ENCODE measurements at places on chromosomes 12 and 14.
A peak's percentile ranks its signal among the peaks of the same experiment; 100 is the strongest.

DNA sequence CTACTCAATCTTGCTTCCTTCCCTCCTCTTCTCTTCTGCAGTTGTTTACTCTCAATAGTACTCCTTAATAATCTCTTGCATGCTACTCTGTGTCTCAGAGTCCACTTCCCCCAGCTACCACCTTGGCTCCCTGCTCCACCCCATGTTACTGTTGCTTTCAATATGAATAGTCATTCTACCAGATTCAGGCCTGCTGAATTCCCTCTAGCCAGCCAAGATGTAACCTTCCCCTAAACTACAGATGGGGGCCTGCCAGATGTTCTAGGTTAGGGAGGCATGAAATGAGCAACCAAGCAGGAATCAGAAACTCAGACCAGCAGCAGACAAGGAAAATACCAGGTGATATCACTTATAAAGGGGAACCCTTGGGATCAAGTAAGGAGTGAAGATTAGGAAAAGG is 392.1 kb upstream of the DDHD1 start:
- no peak for DNase-seq

DNA sequence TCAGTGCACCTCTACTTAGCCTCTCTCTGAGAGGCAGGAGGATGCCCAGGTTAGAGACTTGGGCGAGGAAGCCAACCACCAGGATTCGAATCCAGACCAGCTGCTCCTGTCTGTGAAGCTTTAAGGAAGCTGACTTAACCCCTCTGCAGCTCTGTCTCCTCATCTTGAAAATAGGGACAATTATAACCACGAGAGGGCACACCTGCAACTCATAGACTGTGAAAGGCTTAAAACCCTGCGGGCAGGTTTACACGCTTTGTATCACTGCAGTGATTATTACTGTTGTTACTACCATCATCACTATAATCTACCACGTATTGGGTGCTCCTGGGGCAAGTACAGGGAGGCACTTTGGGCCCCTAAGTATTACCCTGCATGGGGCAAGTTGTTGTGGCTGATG is 379.8 kb downstream of the VRK1 start:
- DNase-seq = no peak

GRCh38 chr12:77349689-77350370 is 284.5 kb upstream of the E2F7 start:
- no peak for DNase-seq

GRCh38 chr12:122023339-122024131 is 1.9 kb downstream of the BCL7A start:
- DNase-seq = peak; percentile 48

GRCh38 chr12:71872401-71872800 is 32.8 kb downstream of the TBC1D15 start:
- no peak for DNase-seq

DNA sequence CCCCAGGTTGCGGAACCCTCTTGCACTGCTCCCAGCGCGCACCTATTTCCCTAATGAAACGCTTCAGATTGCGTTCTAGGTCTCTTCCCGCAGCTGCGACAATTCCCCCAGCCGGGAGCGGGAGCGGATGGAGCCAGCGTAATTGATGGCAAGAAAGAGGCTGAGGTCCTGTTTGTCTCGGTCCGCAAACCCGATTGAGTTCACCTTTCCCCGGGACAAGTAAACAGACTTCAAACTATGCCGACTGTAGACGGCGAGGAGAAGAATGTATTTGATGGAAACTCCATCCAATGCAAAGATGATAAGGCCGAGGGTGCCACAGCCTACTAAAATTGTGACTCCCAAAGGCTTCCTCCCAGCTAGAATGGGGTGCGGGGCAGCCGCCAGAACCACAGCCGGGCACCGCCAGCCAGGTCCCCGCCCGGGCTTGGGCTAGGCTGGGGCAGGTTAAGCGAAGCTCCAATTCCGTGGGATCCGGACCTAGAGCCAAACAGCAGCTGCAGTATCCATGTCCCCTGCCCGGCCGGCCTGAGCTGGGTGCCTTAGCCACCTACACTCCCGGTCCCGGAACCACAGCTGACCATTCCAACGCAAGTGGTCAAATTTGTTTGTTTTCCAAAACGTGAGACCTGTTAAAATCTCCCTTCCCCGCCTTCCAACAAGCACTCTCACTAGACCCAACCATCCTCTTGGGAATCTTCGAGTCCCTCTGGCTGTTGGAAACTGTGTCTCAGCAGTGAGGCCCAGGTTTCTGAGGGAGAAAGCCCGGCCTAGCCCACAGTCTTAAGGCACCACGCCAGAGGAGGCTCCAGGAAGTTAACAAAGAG is 5.5 kb downstream of the NKX2-1 start:
- no peak for DNase-seq

DNA sequence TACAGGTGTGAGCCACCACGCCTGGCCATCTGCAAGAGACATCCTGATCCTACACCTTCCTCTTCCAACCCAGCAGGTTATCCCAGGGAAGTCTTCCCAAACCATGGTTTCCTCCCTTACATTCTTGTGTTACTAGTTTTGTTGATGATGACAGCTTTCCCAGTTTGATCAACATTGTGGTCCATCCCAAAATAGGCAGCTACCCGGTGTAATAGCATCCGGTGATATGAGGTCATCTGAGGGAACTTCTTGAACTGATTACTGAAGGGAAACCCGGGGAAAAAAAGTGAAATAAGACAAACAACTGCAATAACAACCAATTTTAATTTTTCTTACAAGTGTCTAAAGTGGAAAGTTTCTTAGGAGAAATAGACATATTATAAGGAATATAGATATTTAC is 45.3 kb upstream of the STAC3 start:
- no peak for DNase-seq

- DNase-seq = no peak
These were observed 341.3 kb downstream of the EGLN3 start for GRCh38 chr14:33609582-33609981.

DNA sequence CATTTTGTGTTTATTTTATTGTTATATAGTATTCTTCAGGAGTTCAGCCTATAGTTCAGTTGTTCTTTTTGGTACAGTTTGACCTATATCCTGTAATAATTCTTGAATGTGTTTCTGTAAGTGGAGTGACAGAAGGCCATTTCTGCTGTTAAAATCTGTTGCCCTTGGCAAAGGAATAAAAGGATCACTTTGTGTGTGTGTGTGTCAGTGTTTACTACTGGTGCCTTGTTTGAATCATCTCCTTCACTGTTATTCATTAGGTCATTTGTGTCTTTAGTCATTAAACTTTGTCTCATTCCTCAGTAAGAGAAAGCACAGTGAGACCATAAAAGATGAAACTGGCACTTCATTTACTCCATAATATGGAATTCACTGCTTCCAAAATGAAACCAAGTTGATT is 130.7 kb downstream of the TMTC2 start:
- DNase-seq = no peak

DNA sequence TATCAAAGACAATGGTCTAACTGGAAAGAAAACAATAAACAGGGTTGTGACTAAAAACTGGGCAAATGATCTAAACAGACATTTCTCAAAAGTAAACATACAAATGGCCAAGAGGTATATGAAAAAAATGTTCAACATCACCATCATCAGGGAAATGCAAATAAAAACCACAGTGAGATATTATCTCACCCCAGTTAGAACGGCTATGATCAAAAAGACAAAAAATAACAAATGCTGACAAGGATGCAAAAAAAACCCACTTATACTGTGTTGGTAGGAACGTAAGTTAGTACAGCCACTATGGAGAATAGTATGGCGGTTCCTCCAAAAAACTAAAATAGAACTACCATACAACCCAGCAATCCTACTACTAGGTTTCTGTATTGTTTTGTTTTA is 470.1 kb downstream of the RGS6 start:
- no peak for DNase-seq

GRCh38 chr12:131355361-131356245 is 355.3 kb upstream of the SFSWAP start:
- DNase-seq = no peak

DNA sequence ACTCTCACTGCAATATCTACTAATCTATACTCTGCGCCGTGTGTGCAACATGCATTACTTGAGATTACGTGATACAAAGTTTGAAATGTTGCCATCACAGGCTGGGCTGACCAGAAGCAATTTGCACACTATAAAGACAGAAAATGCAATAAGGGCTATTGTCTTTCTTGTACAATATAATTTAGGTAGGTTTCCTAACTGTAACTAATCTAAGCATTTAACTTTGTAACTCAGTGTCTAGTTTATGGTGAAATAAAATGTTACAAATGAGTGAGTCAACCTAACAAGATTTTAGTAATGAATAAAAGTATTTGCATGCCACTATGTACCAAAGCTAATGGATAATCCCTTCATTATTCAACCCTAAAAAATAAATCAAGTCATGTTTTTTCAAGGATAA is 57.8 kb downstream of the LRP6 start:
- no peak for DNase-seq

- no peak for DNase-seq
These were observed 198.4 kb downstream of the NELL2 start for GRCh38 chr12:44677724-44678123.

DNA sequence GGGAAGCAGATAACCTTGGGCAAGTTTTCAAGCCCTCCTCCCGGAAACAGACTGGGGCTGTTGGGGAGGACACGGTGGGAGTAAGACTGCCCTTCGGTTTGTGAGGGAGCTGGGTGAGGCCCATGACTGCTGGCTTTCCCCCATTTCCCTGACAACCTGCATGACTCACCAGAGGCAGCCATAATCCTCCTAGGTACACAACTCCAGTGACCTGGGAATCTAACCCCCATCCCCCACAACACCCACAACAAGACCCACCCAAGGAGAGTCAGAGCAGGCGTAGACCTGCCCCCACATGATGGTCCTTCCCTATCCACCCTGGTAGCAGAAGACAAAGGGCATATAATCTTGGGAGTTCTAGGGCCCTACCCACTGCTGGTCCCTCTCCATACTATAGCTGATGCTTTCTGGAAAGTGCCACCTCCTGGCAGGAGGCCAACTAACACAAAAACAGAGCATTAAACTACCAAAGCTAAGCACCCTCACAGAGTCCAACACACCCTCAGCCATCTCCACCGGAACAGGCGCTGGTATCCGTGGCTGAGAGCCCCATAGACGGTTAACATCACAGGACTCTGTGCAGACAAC is 14.8 kb downstream of the DDX24 start:
- DNase-seq = no peak

DNA sequence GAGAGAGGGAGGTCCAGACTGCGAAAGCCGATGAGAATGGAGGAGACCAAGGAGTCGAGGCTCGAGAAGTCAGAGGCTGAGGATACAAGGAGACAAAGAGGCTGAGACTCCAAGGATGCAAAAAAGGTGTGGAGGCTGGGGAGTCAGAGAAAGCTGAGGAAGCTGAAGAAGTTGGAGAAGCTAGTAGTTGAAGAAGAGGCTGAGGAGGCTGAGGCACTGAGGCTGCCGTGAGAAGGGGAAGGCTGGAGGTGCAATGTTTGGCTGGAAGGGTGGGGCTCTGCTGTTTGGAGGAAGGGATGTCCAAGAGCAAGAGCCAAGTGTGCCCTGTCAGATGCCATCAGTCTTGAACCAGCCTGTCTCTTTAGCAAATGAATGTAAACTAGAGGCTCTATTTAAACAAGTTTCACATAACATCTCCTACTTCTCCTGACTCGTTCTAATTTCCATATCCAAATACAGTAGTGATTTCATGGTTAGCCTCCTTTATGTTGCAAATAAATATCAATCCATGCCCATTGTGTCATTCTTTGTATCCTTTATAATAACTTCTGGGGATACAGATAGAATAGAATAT is 10.8 kb upstream of the SPTSSA start:
- DNase-seq = no peak

DNA sequence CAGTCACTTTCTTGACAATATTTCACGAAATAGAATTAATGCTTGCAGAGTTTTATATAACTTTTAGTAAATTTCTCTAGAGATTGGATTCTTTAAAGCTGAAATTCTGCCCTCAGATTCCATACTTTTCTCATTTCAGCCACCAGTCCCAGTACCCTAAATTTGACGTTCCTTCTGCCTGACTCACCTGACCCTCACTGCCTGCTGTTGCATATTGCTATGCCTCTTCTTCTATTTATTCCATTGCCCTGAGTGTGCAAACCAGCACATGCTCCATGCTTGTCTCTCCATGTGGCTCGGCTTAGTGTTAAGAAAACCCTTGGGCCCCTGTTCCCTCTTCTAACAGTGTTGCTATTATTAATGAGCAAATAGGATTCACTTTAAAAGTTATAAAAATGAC is 533.3 kb downstream of the LRFN5 start:
- no peak for DNase-seq

- DNase-seq = no peak
These were observed 43.0 kb downstream of the PPM1H start for GRCh38 chr12:62891805-62892549.

- DNase-seq = no peak
These were observed 182.0 kb downstream of the DICER1 start for GRCh38 chr14:94975366-94975765.

- no peak for DNase-seq
These were observed 87.4 kb downstream of the HECTD4 start for GRCh38 chr12:112294793-112295192.

DNA sequence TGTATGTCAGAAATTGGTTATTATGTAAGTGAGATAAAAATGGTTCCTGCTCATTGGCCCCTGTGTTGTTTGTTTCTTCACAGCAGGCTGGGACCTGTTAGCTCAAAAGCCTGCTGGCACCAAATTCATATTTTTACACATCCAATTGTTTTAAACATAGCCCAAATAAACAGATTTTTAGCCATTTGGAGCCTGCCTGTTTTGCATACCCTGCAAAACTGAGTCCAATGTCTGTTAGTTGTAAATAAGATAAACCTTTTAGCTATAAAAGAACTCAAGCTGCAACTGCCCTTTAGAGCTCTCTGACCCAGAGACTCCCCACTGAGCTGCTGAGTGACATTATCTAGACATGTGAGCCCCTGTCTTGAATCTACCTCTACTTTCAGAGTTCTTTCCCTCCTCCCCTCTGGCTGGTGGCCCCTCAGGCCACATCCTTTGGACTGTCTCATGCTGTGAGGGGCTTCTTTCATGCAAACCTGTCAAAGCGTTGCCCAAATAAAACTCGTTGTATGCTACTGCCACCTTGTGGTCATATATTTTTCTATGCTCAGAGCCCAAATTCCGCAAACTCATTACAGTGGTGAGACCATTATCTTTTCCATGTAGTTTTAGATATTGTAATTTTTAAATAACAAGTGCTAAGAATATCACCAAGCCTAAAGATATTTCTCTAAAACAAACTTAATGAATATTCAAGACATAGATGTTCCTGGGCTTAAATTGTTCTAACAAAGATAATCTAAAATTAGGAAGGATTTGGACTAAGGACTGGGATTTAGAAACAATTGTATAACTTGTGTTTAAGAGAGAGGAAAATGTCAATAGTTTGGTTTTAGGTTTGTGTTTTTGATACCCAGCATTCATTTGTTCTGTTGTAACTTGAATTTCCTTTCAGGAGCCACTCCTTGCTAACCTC is 337.9 kb downstream of the AACS start:
- no peak for DNase-seq

DNA sequence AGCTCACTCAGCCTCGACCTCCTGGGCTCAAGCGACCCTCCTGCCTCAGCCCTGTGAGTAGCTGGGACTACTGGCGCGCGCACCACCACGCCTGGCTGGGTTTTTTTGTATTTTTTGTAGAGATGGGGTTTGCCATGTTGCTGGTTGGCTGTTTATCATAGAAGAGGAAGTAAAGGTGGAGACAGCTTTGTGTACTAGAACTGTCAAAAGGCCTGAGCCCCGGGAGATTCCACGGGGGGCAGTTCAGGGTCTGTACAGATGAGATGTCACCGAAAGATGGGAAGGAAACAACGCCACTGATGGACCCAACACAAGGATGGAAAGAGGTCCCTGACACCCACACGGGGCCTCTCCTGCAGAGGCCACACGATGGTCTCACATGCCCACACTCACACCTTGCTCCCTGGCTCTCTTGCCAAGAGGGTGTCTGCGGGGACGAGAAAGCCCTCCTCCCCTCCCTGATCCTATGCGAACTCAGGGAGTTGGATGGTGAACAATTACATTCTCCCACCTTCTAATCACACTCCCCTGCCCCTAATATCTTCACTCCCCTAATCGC is 66.6 kb downstream of the KDM2B start:
- DNase-seq = no peak

All from activated naive CD8-positive, alpha-beta T cell treated with anti-CD3 and anti-CD28 coated beads for 36 hours (primary cell).